ENCODE measurements at places on chromosomes 1 and 21.

DNA sequence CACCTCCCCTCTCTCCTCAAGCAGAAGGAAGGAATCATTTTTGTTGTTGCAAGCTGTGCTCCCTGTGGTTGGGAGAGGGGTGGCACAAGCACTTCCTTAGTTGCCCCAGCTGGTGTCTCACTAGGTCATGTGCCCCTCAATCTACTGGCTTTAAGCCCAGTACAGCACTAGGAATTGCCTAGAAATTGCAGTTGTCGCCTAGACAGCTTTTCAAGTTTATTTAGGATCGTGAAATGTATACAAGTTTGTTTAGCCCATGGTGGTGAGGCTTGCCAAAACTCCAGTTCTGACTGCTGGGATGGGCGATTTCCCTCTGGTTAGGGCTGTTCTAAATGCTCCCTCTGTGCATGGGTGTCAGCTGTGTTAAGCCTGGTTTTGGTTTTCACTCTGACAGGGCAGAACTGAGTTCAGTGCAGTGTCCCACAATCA, 126.8 kb upstream of the ZNF644 start:
- DNase-seq: no peak

GRCh38 chr1:229655781-229656180, 29.7 kb downstream of the URB2 start:
- DNase-seq: no peak

DNA sequence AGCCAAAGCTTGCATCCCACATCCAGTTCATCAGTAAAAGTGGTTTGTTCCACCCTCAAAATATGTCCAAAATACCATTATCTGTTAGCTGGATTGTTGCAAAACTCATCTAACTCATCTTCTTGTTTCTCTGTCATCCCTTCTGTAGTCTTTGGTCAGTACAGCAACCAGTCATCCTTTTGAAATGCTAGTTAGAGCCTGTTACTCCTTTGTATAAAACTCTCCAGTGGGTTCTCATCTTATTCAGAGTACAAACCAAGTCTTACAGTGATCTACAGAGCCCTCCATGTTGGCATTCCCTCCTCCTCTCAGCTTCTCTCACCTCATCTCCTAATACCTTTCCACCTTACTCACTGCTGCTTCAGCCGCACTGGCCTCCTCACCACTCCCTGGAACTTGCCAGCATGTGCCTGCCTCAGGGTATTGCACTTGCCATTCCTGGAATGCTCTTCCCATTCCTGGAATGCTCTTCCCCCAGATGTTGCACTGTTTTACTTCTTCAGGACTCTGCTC, 70.6 kb downstream of the LAMC1 start:
- DNase-seq: no peak

DNA sequence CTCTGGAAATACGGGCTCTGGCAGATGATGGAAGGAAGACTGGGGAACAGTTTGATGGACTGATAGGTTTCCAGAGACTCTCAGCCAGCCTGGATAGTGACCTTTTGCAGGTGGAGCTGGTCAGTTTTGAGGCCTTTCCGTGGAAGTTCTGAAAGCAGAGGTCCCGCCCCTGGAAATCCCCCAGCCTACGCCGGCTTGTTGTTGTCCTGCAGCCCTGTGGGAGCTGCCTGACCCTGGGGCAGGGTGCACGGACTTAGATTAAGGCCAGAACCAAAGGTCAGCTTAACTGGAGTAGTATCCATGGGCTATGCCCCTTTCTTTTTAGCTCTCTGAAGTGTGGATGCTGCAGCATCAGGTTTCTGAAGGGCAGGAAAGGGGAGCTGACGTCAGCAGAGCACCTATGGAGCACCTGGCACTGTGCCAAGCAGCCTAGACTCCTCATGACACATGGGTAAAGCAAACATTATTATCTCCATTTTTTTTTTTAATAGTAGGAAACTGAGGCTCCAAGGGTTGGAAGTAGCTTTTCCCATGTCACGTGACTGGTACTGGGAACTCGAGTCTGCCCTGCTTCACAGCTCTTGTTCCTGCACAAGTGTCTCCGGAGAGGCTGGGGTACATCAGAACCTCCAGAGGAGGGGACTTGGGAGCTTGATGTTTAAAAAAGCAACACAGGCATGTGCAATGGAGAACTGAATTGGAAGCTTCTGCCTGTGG, 38.5 kb downstream of the IER5 start:
- peak; percentile 98 for DNase-seq

DNA sequence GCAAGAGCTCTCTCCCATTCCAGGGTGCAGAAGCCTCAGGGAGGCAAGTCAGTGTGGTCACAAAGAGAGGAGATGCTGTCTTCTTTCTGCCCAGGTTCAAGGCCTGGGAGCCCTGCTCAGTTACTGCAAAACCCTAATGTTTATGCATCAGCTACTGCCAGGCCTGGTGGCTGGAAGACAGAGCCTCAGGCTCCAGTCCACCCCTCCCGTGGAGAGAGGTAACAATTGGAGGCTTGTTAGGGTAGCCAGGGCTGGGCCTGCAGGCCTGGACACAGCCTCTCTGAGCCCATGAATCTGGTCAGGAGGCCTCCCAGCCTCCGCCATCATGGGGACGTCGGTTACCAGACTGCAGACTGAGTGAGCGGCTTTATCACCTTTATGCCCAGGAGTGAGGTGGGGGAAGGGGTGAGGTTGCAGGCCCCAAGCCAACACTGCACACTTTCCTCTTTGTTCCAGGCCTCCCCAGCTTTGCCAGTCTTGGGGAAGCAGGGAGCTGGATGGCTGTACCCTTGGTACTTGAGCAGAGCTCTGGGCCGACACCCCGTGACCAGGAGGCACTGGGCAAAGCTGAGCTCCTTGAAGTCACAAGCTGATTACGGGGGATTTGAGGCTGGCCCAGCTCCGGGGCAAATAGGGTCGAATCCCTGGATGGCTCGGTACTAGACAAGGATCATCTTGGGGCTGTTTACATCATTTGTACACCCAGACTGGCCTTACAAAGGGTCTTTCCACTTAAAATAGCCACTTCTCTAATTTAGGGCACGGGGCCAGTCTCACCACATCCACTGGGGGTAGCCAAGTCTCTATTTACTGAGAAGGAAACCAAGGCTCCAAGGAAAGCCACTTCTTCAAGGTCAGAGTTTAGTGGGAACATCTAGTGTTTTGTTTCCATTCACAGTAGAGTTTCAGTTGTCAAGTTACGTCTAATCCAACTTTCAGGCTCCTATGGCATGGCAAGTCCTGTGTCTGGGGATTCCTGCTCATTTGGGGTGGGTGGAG, 5.2 kb downstream of the SLC2A1 start:
- no peak for DNase-seq

DNA sequence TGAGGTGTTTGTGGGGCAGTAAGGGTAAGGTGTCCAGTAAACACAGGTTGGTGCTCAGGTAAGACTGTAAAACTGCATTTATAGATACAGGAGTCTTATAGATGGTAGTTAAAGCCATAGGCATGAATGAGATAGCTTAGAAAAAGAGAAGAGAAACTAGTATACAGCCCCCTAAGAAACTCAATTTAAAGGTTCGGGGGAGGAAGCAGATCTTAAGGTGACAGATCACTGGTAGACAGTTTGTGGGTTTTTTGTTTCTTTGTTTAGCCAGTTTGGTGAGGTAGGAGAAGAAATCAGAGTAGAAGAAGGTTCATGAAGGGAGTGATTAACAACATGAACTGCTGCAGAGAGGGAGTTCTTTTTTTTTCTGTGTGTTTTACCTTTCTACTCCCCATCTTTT, 6.1 kb upstream of the AGO3 start:
- DNase-seq: no peak

DNA sequence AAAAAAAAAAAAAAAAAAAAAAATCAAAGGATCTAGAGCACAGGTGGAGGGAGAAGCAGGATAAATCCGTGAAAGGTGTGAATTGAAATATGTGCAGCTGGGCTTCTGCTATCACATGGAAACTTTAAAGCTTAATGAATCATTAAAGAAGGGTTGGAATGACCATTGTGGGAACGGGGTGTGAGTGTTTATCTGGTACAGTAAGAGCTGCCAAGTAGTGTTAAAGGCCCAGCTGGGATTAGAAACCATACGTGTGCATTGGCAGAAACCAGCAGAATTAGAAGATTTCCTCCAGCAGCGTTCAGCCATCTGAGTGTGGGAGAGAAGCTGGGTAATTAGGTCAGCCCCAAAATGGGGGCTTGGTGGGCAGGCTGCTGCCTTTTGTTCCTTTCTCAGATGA, 13.5 kb downstream of the FALEC start:
- DNase-seq: no peak

- DNase-seq: no peak
Measured at GRCh38 chr1:92424381-92424780, 62.3 kb downstream of the GFI1 start.

DNA sequence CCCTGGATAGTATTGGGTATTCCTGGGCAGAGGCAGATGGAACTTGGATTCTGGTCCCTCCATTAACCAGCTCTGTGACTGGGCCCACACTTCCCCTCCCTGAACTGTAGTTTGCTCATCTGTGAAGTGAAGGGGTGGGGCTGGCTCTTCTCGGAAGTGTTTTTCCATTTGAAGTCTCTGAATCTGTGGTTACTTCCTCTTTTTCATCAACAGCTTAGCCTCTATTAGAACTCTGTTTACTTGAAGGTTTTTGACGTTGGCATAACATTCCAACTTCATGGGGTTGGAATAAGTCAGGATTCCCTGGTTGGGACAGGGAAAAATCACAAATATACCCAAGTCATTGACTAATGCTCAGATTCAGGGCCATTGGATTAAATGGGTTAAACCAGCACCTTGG, 3.6 kb downstream of the KIAA0040 start:
- DNase-seq: no peak

GRCh38 chr1:164969253-164969652, 387.3 kb downstream of the LMX1A start:
- no peak for DNase-seq

DNA sequence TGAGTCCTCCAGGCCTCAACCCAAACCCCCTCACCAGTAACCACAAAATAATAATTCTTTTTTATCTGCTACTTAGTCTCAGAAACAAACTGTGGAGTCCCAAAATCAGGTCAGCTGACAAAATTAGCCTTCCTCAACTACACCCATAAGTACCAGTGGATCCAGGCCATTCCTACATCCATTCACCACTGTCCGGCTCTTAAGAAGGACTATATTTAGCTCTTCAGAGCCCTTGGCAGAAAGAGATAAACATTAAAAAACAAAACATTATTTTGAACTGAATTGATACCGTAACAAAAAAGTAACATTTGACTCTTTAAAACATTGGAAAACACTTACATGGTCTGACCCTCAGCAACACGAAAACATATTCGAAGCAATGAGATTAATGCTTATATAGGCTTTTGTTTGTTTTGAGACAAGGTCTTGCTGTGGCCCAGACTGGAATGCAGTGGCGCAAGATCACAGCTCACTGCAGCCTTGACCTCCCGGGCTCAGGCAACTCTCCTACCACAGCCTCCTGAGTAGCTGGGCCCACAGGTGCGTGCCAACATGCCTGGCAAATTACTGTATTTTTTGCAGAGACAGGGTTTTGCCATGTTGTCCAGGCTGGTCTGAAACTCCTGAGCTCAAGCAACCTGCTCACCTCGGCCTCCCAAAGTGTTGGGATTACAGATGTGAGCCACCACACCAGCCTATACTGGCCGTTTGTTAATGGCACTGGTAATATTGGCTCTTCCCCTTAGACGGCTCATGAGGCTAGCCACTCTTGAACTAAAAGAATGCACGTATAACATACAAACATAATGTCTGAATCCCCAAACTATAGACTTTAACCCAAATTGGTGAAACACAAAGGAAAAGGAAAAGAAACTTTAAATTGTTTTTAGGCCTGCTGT, 330.7 kb downstream of the SMYD3 start:
- DNase-seq: no peak

DNA sequence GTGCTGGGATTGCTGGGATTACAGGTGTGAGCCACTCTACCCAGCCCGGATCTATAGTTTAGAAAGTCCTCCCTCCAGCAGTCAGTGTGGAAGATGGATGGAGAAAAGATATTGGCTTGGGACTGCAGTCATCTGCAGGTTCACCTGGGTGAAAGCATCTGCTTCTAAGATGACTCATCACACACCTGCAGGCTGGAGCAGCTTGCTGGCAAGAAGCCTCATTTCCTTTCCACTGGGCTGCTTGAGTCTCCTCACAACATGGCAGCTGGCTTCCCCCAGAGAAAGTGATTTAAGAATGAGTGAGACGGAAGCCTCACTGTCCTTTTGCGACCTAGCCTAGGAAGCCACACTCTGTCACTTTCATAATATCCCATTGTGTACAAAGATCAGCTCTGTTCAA, 50.0 kb downstream of the FOXO6 start:
- no peak for DNase-seq

- DNase-seq: no peak
Measured at GRCh38 chr1:220878191-220879075, 810 bp upstream of the HLX start.

DNA sequence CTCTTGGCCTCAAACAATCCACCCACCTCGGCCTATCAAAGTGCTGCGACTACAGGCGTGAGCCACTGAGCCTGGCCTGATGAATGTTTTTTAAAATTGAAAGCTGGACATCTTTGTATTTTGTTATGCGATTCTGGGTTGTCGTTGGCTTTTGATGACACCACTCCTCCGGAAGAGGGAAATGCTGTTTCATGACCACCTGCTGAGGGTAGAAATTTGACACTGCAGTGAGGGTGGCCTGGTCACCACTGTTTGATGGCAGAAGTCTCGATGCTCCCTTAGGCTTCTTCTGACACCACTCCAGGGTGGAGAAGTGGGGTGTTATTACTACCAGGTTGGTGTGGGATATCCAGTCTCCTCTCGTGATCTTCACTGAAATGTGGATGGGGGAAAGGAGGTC, 357.2 kb downstream of the RGS7 start:
- no peak for DNase-seq

DNA sequence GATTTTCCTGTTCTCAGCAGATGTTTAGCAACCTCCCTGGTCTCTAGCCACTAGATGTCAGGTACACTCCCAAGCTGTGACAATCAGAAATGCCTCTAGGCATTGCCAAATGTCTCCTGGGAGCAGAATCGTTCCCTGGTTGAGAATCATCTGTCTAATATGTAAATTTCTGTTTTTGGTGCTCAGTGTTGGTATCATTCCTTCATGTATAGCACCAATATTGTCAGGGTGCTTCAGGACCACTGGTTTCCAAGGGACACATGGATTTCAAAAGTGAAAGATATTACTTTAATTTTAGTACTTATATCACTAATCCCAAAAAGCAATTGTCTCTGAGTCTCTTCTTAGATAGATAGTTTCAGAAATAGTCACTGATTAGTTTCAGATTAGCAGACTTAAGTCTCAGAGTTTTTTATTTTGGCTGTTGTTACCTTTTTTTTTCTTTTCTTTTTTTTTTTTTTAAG, 160.1 kb downstream of the PTPRC start:
- DNase-seq: no peak

Measured in NCI-H187 (cell line).